ENCODE measurements at places on chromosomes 5 and 9.
A peak's percentile ranks its signal among the peaks of the same experiment; 100 is the strongest.

- DNase-seq: no peak
These were observed 81.6 kb upstream of the CKMT2 start for GRCh38 chr5:81151546-81151945.

DNA sequence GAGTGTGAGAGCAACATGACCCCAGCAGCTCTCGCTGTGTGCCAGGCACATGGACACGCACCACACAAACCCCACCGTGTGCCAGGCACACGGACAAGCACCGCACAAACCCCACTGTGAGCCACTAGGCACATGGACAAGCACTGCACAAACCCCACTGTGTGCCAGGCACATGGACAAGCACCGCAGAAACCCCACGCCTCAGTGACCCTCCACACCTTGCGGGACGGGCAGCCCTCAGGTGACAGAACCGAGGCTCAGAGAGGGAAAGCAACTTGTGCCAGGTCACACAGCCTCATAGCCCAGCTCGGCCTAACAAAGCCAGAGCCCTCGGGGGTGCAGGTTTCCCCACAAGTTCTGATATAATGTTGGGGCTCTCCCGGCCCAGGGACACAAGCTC is 2.0 kb upstream of the GPSM1 start:
- no peak for DNase-seq

DNA sequence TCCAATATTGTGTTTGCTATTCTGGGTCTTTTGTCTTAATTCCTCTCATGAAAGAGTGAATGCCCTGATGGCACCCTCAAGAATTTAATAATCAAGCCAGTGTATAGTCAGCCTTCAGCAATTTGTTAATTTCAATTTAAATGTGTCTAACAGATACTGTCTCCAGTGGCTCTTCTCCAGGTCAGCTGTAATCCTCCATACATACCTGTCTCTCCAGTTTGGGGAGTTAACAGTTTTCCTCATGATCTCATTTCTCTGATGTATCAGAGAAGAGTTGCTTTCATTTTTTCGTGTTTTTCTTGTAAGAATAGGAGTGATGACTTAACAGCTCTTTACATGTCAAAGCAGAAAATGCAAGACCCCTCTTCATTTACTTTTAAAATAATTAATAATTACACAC is 500.3 kb upstream of the RORB start:
- no peak for DNase-seq

GRCh38 chr5:91059409-91059808 is 323.7 kb downstream of the ARRDC3 start:
- DNase-seq: no peak

GRCh38 chr9:137390553-137391410 is 32.2 kb downstream of the EXD3 start:
- peak; percentile 37 for DNase-seq

DNA sequence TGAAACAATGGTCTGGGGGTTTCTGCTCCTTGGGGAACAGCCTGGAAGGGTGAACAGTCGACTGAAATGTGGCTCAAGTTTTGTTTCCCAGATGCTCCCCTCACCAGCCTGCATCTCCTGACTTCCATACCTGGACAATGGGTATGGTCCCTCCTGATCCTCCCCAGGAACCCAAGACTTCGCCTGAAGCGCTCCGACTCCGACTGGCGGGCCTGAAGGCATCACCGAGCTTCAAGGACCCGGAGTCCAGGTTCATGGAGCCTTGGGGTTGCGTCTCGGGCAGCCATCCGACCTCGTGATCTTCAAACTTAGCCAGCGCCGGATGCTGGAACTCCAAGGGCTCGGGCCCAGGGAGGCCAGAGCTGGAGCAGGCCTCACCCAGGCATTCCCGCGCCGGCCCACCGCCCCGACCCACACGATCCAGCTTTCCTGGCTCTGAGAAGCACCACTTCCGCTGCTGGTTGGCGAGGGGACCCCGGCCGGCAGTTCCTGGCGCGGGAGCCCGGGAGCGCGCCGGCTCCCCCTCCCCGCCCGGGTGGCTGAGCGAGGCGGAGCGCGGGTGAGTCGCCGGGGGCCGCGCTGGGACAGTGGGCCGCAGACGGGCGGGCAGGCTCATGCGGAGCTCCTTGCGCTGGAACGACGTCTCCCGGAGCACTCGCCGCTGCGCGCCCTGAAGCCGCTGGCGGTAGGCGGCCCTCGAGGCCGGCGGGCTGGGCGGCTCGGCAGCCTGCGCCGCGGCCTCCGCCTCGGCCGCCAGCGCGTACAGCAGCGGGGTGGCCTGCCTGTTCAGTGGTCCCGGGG is 5.2 kb downstream of the SHROOM1 start:
- DNase-seq: no peak

DNA sequence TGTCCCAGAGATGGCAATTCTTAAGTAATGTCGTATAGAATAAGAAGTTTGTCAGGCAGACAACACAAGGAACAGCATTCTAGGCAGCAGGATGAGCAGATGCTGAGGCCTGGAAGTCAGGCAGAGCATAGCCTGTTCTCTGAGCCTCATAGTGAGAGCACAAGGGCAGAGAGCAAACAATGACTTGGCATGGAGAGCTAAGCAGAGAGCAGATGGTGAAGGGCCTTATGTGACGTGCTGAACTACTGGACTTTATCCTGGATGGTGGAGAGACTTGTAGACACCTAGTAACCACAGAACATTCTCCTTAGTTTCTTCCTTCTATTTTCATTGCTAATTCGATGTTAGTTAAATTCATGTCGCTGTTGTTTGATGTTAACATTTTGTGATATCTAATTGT is 60.1 kb downstream of the KCTD16 start:
- DNase-seq: no peak

DNA sequence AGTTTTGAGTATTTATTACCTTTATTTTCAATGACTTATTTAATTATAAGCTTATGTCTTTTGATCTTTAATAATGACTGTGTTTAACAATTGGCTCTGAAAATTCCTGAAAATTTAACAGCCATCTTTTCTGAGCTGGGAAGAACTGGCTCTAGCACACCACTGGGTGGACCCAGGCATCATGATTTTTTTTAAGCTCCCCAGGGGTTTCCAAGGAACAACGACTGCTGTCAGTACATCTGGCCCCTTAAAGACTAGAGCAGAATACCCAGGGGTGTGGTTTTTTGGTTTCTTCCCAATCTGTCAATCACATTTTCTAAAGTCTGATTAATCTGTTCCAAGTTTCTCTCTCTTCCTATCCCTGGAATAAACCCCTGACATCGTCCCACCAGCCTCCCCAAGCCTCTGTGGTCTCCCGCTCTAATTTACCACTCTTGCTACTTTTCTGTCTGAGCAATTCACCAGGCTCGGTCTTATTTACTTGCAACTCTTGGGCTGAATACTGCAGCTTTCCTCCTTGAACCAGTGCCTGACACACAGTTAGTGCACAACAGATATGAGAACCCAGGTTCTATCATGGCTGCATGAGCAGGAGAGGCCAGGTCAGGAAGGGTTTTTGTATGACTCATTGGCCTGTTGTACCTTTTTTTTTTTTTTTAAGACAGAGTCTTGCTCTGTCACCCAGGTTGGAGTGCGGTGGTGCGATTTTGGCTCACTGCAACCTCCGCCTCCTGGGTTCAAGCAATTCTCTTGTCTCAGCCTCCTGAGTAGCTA is 321.9 kb downstream of the ZSWIM6 start:
- no peak for DNase-seq

GRCh38 chr9:130461731-130462130 is 17.0 kb downstream of the ASS1 start:
- no peak for DNase-seq

GRCh38 chr5:125987677-125988255 is 435.4 kb upstream of the GRAMD2B start:
- DNase-seq: no peak

GRCh38 chr9:137417161-137418021 is 5.6 kb downstream of the EXD3 start:
- DNase-seq: no peak

- no peak for DNase-seq
These were observed 202.6 kb downstream of the TSSK1B start for GRCh38 chr5:113232221-113232620.

- no peak for DNase-seq
These were observed 6.4 kb downstream of the GRIA1 start for GRCh38 chr5:153496835-153497234.

DNA sequence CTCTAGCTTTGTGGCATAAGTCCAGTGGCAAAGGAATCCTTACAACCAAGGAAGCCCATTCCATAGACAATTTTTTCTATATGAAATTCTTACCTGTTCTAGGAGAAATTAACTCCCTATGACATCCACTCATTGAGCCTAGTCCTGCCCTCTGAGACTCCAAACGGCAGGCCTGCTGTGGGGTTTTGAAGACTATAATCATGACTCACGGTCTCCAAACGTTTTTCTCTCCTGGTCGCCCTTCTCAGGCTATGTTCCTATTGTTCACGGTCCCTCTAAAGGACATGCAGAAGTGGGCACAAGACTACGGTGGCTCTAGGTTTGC is 611 bp downstream of the EXOSC3 start:
- DNase-seq: no peak

DNA sequence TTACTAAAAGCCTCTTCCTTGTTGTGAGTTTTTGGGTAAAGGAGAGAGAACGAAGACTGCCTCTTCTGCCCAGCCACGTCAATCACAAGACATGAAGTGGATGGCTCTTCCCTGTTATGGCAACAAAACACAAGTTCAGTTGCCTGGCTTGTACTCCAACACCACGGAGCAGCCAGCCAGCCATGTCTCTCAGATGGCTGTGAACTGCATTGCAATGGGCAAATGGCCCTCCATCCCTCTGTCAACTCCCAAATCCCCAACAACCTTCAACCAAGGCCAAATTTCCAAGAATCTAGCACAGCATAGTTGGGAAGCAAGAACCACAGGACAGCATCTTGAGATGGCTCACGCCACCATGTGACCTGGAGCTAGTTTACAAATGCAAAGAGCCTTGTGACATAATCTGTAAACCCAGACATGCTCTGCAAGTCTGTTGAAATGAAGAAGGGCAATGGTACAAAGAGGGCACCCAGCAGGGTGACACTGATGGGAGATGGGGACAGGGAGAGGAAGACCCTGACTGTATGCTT is 53.9 kb downstream of the ZNF366 start:
- no peak for DNase-seq

DNA sequence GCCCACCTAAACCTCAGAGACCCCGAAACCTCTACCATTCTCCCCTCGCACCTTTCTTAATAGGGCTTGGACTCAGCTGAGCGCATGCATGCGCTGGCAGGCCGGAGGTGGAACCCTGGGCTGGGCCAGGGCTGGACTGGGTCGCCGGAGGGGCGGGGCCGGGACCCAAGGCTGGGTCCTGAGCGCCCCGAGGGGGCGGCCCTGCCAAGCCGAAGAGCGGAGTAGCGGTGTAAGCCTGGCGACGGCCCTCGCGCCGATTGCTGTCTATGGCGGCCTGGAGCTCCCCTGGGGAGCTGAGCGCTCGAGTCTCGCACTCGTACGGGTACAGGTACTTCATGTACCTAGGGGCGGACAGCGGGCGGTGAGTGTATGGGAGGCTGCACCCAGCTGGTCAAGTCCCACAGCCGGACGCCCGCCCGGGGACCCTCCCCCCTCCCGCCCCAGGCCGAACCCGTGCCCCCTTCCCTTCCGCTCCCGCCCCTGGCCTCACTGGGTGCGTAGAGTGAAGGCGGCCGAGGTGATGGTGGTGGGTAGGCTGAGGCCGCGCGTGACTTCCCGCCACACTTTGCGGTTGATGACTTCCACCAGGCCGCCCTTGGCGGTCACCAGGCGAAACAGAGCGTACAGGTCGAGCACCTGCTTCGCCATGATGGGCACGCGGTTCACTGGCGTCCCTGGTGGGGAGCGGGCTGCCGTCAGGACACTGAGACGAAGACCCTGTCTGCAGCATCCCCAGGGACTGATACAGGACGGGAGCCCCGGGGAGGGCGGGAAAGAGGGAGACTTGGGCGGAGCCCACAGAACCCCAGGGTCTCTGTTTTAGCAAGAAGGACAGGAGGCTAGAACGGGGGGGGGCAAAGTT is 3.3 kb upstream of the DCTN3 start:
- no peak for DNase-seq

GRCh38 chr9:35114840-35115628 is 628 bp downstream of the ATOSB start:
- DNase-seq: no peak

All from head of caudate nucleus (tissue), 42 donors.